ENCODE measurements at places on chromosomes 3 and 15.

DNA sequence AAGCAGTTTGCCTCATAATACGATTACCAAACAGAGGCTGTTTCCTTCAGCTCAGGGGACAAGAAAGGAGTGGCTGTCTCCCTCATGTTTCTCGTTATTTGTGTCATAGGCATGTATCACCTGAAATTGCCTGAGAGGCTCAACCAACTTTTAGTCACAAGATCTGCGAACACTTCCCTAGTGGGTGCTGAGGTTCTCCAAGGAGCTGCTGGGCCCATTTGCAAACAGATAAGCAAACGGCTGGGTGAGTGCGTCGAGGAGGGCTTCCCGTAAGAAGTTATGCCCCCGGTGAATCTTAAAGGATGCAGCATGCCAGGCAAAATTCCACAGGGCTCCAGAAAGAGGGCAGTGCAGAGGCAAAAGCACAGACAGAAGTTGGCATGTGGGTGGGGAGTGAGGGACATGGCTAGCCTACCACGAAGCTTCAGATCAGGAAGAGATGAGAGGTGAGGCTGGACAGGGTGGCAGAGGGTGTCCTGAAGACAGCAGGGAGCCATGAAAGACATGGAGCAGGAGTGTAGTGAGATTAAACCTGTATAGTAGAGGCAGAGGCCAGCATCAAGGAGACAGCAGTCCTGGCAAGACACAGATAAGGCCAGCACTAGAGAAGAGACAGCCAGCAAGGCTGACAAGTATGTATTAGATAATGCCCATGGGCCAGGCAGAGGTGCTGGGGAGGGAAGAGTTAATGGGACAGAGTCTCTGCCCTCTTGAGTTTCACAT is 4.0 kb upstream of the GP9 start:
- DNase-seq, result no peak

DNA sequence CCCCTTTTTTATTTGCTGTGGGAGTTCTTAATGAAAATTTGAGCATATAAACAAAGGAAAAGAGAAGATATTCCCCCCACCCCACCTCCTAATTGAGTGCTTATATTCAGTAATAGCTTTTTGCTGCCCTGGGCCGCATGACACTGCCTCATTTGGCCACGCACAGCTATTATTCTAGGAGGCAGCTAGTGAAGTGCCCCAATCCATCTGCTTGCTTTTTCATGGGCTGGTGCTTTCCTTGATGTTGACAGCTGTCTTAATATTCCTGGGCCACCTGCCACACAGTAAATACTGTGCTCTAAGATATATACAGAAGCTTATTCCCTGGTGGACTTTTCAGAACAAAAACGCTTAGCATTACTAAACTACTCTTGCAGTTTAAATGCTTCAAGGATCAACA is 3.8 kb upstream of the CRYBG3 start:
- DNase-seq, result no peak

DNA sequence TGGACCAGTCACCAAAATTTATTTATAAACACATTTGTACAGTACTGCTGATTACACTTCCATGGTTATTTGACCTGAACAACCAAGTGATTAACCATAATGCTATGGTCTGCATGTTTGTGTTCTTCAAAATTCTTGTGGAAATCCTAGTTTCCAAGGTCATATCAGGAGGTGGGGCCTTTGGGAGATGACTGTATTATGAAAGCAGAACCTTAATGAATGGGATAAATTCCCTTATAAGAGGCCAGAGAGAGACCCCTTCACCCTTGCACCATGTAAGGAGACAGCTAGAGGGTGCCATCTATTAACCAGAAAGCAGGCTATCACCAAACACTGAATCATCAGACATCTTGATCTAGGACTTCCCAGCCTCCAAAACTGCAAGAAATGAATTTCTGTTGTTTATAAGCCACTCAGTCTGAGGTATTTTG is 1.9 kb downstream of the SCAPER start:
- DNase-seq, result peak; percentile 32

- DNase-seq, result no peak
Measured at GRCh38 chr3:156300371-156300770, 180.0 kb downstream of the KCNAB1 start.

DNA sequence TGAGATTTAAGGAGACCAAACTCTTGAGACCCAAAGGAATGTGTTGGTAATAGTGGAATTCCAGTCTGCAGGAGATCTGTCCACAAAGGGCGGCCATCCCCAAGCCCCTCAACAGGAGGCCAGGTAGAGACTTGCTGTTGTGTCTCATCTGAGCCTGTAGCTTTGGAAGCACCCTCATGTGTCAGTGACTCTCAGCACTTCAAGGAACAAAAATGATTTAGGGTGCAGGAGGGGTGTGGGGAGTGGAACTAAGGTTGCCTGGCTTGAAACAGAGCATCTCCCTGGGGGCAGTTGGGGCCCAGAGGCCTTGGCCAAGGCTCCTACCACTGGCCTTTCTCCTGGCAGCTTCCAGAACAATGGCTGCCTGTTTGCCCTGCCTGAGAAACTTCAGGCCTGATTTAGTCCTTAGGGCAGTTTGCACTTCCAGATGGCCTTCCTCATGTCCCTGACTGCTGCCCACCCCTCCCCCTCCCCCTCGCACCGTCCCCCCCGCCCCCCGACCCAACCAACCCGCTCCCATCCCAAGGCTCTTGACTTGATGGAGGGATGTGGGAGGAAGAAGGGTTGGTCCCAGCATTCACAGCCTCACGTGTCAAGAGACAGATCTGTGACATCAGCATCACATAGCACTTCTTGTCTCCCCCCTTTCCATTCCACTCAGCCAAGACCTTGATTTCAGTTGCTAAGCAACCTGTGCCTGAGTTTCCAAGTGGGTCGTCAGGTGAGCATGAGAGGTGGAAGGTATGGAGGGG is 77.1 kb downstream of the CORO2B start:
- no peak for DNase-seq

DNA sequence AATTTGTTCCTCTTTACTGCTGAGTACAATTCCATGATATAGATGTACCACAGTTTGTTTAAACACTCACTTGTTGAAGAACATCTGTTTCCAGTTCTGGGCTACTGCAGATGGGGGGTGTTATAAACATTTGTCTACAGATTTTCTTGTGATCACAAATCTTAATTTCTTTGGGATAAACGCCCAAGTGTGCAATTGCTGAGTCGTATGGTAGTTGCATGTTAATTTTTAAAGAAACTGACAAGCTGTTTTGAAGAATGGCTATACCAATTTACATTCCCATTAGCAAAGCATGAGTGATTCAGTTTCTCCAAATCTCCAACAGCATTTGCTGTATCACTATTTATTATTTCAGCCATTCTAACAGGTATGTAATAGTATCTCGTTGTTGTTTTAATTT is 242.0 kb upstream of the MRPL3 start:
- DNase-seq, result no peak

GRCh38 chr15:70283511-70283910 is 185.8 kb upstream of the TLE3 start:
- DNase-seq, result no peak

DNA sequence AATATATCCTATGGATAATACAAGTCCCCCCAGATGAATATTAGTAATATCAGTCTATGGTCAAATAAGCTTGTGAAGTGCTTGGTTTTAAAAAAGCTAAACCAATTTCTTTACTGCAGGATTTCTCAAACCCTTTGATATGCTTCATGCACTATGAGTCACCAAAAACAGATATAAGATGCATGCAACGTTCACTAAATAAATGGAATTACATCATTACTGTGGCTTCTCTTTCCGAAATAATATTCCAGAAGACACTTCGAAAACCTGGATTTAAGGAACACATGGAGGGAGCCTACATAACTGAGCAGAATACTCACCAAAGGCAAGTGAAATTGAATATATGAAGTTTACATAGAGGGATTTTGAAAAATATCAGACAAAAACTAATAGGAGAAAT is 126.3 kb upstream of the ABI3BP start:
- DNase-seq, result no peak

GRCh38 chr3:2898591-2899353 is 211.4 kb downstream of the IL5RA start:
- no peak for DNase-seq
